ENCODE measurements at places on chromosomes 7 and 10.

GRCh38 chr10:103868200-103868599 is 12.8 kb upstream of the SH3PXD2A start:
- no peak for DNase-seq

DNA sequence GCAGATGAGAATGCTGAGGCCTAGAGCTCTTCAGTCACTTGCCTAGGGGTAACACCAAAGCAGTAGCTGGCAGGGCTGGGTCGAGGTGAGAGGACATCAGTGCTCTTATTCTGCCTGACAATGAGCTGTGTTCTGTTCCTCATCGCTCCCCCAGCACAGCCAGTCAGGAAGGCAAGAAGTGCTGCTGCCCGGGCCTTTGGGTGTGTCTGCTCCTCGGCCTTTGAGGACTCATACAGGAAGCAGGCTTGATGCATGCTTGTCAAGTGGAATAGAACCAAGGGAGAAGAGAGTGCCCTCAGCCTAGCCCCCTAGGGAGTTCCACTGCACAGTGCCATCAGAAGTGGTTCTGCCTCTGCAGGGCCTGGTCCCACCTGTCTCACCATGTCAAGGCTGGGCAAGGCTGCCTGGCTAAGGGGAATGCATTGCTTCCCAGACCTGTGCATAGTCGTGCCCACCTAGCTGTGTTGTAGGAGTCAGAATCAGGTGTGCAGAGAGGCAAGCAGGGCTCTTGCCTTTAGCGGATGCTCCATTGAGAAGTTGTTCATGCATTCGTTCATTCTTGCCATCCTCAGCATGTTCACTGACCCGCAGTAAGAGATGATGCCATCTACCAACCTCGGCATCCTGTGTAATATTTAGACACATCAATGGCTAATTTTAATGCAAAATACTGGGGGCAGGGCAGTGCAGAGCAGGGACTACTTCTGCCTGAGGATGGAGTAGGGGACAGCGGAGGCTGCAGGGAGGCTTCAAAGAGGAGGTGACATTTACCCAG is 156.6 kb downstream of the RPS24 start:
- no peak for DNase-seq

GRCh38 chr10:10716972-10717371 is 300.7 kb upstream of the CELF2 start:
- no peak for DNase-seq

DNA sequence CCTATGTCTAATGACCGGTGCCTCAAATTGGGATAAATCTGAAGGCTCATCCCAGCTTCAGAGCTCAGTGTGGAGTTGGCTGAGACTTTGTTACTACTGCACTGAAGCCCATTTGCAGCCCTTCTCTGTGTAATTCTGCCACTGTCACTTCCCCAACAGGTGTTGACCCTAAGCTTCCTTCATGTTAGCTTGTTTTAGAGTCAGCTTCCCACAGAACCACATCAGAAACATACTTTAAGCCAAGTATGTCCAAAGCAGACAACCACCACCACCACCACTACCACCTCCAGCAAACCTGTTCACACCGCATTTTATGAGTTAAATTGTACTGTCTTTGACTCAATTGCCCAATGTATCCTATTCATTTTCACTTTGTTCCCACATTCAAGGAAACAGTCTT is 25.2 kb upstream of the GNAT3 start:
- no peak for DNase-seq

GRCh38 chr10:99975106-99975829 is 34.5 kb downstream of the DNMBP start:
- DNase-seq: peak; percentile 44

DNA sequence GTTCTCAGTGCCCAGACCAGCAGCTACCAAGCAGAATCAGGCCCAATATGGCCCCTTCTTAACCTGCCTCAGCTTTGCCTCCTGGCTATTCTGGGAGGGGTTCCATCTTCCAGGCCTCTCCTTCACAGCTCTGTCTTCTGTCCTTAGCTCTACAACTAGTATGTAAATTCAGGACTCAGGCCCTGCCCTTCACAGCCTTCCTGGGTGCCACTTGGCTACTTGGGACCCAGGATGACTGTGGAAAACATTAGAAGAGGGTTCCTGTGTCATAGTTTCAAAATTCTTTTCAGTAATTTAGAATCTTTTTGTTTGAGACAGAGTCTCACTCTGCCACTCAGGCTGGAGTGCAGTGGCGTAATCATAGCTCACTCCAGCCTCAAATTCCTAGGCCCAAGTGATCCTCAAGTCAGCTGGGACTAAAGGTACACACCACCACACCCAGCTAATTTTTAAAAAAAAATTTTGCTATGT is 33.2 kb upstream of the PAPSS2 start:
- DNase-seq: no peak

- no peak for DNase-seq
These were observed 32.5 kb upstream of the KNDC1 start for GRCh38 chr10:133127291-133128125.

- peak; percentile 5 for DNase-seq
These were observed 113.9 kb downstream of the ABLIM1 start for GRCh38 chr10:114544045-114544659.

DNA sequence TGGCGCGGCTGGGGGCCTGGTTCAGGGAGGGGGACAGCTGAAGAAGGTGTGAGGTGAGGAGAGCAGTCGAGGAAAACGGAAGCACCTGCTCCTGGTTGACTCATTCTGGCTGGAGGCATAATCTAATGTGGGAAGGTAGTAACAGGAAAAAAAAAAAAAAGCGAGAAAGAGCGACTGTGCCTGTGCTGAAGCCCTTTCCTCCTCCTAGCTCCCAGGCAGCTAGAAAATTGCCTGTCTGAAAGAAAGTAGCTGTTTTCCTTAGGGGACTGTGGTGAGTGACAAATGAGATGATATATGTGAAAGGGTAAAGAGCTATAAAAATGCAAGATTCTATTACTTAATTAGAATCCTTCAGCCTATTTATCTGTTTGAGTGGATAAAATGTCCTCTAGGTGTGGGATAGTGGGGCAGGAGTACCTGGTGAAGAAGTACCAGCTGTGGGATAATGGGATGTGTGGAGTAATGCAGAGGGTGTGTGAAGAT is 4.9 kb upstream of the MEST start:
- DNase-seq: no peak

DNA sequence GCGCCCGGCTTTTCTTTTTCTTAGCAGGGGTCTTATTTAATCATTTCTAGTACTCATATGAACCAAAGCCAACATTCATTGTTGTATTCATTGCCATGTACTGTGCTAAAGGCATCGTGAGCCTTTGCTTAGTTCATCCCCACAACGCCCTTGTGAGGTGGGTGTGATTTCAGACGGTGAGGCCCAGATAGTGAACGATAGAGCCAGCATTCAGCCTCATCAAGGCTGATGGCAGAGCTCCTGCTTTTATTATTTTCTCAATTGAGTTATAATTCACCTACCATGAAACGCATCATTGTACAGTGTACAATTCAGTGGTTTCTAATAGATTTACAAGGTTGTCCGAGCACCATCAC is 50.1 kb downstream of the HK1 start:
- DNase-seq: no peak

DNA sequence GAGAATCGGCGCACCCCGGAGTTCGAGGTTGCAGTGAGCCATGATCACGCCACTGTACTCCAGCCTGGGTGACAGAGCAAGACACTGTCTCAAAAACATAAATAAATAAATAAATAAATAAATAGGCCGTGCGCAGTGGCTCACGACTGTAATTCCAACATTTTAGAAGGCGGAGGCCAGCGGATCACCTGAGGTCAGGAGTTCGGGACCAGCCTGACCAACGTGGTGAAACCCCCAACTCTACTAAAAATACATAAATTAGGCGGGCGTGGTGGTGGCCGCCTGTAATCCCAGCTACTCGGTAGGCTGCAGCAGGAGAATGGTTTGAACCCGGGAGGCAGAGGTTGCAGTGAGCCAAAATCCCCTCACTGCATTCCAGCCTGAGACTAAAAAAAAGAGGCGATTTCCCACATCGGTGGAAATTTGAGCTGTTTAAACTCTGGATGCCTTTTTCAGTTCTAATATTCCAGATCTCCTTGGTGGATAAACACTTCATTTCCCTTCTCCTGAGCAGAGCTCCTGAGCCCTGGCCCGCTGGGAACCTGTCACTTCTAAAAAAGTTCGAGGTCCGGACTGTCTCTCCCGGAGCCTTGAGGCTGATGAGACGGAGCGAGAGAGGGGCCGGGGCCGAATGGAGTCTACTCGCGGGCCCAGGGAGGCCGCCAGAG is 2.0 kb upstream of the NFKB2 start:
- no peak for DNase-seq

GRCh38 chr7:84971360-84971759 is 215.5 kb downstream of the SEMA3D start:
- no peak for DNase-seq

DNA sequence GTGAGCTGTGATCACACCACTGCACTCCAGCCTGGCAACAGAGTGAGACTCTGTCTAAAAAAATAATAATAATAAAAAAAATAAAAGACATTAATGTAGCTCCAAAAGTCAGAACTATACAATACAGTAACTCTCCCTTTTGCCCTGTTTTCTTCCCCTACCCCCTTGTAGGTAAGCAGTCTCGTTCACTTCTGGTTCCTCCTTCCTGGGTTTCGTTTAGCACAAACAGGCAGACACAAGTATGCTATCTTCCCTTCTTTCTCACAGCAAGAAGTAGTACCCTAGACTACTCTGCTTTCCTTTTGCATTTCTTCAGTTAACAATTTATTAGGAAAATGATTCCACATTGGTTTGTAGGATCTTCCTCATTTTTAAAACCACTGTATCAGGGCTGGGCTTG is 33.1 kb downstream of the PDSS1 start:
- no peak for DNase-seq

DNA sequence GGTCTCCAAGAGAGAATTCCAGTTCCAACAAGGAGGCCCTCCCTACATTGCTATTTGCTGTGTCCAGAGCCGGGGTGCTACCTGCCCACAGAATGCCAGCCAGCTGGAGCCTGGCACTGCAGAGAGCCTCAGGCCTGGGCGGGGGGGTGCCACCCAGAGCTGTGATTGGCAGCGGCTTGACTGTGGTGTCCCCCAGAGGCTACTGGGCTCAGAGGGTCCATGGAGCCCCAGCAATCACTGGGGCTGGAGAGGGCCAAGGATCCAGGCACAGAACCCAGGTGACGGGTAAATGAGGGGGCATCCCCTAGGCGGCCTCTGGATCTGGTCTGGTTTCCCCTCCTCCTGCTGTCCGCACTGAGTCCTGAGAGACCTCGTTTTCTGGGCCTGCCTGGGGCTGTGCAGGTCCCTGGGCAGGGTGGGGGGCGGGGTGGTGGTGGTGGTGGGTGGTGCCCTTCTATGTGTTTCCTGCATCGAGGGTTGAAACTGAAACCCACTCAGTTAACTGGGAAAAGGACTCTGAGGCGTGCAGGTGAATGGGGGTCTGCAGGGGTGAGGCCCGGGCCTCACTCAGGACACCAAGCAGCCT is 12.6 kb downstream of the DPYSL4 start:
- DNase-seq: no peak

GRCh38 chr7:14900051-14900450 is 2.5 kb downstream of the DGKB start:
- DNase-seq: no peak

DNA sequence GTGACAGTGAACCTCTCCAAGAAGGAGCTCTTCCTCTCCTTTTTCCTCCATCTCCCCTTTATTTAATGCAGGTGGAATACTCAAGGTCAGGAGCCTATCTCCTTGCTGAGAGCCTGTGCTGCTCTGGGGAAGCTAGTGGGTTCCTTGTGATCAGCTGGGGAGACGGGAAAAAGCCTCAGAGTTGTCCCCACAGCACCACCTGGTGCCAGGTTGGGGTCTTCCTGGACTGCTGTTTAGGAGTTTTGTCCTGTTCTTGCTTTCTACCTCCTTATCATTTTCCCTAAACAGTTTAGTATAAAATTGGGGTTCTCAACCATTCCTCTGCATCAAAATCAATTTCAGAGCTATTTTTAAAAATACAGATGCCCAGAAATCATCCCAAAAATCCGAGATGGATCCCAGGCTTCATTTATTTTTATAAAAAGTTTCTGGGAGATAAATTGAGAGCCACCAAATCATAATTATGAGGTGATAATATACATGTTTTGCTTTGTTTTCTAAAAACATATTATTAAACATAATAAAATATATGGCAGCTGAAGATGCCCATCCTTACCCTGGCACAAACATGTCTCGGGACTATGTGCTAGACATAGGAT is 44.3 kb downstream of the MACC1 start:
- DNase-seq: peak; percentile 55

GRCh38 chr7:91880413-91881241 is at the start of gene MTERF1:
Gene MTERF1 (minus strand): TSS chr7:91880702. CDS start chr7:91880083, 619 bp downstream.
- peak; percentile 96 for DNase-seq

DNA sequence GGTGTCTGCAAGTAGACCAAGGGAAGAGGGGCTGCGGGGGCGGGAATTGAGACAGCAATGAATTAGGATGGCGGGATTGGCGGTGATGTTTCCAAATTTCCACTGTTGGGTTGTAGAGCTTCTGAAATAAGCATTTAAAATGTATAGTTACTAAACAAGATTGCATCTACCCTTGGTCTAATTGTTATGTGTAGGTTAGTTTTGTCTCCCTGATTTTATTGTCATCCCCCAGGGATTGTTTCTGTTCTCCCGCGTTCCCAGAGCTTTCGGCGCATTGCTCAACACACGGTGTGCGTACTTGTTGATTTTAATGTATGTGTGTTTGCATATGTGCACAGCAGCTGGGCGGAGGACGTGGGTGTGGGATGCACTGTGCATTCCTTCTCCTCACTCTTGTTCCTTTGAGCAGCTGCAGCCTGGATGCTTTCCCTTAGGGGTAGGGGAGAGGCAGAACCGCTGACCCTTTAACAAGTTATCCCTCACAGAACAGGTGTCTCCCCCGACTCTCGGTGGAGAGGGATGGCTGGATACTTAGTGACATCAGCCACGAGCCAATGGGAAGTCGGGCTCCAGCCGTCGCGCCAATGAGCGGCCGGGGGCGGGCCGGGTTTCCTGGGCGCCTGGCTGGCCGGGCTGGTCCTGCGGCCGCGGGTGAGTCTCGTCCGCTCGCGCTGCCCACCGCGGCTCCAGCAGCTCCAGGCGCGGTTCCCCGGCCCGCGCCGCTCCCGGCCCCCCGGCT is at the start of gene TSPAN33:
Gene TSPAN33 (plus strand): TSS at position 613 of the 739 bp plus-strand sequence. CDS start 274 bp downstream, outside the sequence.
- DNase-seq: peak; percentile 82

DNA sequence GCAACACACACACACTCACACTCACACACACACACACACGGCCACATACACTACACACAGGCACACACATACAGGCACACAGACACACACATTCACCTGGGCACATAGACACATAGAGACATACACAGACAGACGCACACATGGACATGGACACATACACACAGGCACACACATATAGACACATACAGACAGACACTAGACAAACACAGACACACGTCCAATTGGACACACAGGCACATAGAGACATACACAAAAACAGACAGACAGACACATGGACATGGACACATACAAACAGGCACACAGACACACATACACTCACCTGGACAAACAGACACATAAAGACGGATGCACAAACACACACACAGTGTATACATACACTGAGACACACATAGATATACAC is 21.7 kb upstream of the ACTR3B start:
- DNase-seq: no peak

DNA sequence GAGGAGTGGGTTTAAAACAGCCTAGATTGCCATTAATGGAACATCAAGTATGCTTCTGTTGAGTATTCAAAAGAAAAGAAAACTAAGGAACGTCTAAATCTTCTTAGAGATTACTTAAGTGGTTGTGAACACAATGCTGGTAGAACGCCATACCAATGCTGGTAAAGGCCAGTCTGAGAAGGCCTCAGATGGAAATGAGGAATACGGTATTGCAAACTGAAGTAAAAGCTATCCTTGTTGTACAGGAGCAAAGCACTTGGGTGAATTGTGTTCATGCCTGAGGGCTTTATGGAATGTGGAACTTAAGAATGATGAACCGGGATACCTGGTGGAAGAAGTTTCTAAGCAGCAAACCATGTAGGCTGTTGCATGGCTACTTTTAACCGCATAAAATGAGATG is 208.0 kb downstream of the KCND2 start:
- DNase-seq: no peak

All from suppressor macrophage (primary cell).